Activated gamma-delta T cell treated with anti-CD3 and anti-CD28 coated beads, Interleukin-2, amount 50 U/mL, for 16 hours (primary cell): ENCODE measurements at places on chromosomes 1 and 21.

DNA sequence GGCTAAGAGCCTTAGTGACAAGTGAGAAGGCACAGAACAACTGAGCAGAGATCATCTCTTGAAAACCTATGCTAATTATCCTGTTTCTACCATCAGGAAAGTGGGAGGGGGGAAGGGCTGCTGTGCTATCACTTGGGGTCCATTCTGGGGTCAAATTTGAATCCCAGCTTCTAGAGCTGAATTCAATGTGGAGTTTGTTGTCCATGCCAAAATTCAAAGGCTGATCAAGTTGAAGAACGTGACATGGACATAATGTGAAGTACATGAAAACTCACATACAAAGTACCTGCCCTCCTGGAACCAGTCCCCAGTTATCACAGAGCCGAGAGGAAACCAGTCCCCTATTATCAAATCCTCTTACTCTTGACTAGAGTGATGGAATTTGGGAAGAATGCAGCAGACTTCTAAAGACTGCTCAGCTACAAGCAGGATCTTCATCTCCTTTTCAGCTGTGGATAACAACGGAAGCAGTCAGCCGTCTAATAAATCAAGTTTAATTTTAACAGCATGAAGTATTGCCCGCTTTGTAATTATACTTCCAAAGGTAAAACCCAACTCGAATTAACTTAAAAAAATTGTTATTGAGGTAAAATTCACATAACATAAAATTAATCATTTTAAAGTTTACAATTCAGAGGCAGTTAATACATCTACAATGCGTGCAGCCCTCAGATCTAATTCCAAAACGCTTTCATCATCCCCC is 78.3 kb downstream of the SLC45A1 start:
- DNase-seq = no peak

DNA sequence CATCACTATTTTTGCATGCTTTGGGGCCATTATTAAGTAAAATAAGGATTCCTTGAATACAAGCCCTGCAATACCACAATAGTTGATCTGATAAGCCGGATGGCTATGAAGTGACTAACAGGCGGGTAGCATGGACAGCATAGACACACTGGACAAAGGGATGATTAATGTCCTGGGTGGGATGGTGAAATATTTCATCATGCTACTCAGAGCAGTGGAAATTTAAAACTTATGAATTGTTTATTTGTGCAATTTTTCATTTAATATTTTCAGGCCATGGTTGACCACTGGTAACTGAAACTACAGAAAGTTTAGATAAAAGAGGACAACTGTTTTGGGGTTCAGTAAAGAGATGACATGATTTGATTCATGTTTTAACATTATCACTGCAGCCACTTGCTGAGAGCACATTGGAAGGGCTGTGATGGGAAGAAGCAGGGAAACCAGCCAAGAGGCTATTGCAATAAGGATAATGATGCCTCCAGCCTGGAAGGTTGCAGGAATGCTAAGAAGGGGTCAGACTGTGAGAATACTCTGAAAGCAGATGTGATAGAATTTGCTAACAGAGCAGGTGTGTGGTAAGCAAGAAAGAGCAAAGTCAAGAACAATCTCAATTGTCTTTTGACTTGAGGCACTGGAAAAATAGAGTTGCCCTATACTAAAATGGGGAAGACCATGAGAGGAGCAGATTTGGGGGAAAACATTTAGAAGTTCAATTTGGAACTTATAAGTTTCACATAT is 62.5 kb upstream of the TNFSF4 start:
- no peak for DNase-seq

GRCh38 chr1:115764541-115764940 is 4.0 kb downstream of the CASQ2 start:
- DNase-seq = no peak

DNA sequence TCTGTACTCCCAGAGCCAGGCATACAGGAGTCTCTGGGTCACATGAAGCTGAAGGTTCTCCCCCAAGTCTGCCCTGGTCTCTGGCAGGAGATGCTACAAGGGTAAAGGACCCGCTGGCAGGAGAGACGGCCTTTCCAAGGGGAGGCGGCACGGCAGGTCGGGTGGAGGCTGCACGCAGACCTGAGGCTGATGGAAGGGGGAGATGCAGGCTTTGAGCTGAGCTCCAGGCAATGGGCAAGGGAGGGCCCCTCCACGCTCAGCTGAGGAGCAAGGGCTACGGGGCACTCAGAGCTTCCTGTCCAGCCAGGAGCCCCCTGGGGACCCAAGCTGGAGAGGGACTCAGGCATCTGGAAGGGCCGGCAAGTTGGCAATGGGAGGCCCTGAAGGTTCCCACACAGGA is 50.3 kb downstream of the MEGF6 start:
- no peak for DNase-seq

- no peak for DNase-seq
Observed at GRCh38 chr1:232704694-232705680, 75.1 kb upstream of the SIPA1L2 start.

GRCh38 chr1:206739411-206740076 is 31.0 kb upstream of the IL19 start:
- no peak for DNase-seq

DNA sequence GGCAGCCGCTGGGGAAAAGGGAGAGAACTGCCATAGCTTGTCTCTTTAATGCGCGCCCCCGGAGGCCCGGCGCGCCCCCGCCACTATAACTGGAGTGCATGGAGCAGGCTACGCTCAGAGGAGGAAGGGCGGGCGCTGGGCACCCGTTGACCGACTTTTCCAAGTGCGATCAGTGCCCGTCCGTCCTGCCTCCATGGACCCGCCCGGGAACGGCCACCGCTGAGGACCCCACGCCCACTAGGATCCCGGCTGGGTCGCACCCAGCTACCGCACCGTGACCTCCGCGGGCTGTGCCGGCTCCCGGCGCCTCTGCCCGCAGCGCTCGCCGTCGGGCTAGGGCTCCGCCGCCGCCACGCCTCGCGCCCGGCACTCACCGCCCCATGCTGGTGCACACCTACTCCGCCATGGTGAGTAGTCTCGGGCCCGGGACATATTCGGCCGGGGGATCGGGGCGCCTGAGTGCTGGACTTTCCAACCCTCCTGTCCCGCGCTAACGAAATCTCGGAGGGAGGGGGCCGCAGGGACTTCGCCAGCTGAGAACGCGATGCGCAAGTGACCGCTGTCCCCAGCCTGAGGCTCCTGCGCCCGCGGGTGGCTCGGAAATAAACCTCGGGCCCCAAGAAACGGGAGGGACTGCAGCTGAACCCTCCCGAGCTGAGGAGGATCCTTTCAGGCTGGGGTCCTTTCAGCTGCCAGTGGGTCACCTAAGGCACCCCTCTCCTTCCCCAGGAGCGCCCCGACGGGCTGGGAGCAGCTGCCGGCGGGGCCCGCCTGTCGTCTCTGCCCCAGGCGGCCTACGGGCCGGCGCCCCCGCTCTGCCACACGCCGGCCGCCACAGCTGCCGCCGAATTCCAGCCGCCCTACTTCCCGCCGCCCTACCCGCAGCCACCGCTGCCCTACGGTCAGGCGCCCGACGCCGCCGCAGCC is at the start of gene TFAP2E:
TSS of gene TFAP2E (plus strand) at position 117 of the 927 bp plus-strand sequence. CDS start at position 381, 264 bp downstream.
- DNase-seq = no peak

DNA sequence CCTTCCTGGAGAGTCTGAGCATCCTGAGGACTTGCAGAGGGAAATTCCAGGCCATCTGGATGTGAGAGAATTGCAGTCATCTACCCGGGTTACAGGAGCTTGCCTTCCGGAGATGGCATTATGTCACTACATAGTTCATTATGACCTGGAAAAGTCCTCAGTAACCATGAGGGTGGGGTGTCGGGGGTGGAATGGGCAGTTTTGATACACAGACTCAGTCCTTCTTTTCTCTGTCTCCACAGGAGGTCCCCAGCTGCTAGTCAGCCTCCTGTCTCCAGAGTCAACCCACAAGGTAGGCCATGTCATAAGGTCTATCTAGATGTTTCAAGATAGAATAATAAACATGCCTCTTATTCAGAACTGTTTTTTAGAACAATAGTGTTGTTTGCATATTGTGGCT is 268.2 kb upstream of the SGIP1 start:
- no peak for DNase-seq
